ENCODE measurements at places on chromosomes 4 and X. TPM values are rescaled to one million over a fixed set of nuclear protein-coding genes. Genes with fewer than 3 reads are reported as not detected.

MCUB gene
- 45.0 TPM for total RNA-seq

AR gene
- total RNA-seq: 22.0 TPM

ETDA gene
- total RNA-seq: not detected

BEX5 gene
- 2.6 TPM for total RNA-seq

FABP2 gene
- not detected for total RNA-seq

DNA sequence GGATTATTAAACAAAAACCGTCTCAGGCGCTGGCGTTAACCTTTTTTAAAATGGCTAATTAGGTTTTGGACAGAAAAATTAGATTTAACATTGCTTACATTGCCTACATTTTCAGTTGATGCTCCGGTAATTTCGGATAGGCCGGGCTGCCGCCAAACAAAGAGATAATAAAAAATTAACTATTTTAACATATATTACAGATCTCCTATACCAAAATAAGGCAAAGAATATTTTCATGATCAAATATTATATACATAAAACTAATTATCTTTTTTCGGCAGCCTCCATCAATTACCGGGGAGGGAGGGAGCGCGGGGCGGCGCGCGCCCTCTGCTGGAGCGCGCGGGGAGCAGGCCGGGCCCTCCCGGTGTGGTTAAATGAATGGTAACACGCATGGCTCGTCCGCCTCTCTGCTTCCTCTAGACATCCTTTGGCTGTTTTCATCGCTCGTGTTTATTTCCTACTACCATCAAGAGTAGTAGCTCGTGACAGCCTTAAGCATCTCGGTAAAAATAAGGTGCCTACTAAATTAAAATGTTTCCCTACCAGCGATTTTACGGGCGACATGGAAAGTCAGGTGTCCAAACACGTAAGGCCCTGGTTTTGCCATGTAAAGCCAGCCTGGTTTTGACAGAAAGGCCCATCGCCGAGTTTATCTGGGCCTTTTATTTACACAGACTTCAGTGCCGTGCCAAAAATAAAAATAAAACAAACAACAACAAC is 52.4 kb upstream of the TMEM33 start:
- no peak for DNase-seq

DNA sequence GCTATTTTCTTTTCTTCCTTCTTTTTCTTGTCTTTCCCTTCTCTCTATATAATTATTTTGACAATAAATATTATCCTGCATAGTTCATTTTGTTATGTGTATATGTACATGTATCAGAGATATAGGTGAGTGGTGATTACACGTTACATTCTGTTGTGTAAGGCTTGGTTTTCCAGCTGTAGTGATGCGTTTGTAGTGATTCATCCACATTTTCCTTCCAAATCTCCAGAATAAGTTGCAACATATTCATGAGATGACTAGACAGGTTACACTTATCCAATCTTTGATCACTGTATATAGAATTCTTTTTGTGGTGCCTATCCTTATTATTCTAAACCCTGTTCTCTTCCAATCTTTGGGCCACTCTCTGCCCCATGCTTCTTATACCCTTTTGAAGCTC is 540.2 kb downstream of the GBA3 start:
- no peak for DNase-seq

GRCh38 chr4:28001698-28002097 is 1141.1 kb downstream of the STIM2 start:
- DNase-seq: no peak

GRCh38 chrX:47215291-47215900 is 3.1 kb upstream of the CDK16 start:
- no peak for DNase-seq

All from thoracic aorta (tissue), 2 donors.